ENCODE measurements at places on chromosomes 16 and 17. TPM values are rescaled to one million over a fixed set of nuclear protein-coding genes. Genes with fewer than 3 reads are reported as not detected.

The EVI2A gene
- 0.39 TPM for total RNA-seq

The ZNF423 gene
- not detected for total RNA-seq

The CDH13 gene
- not detected for total RNA-seq

The DOC2A gene
- total RNA-seq: not detected

The ATP2A1 gene
- 0.10 TPM for total RNA-seq

The HS3ST6 gene
- total RNA-seq: not detected

The TPSG1 gene
- total RNA-seq: 1.9 TPM

The TAF15 gene
- 33.6 TPM for total RNA-seq

The TMEM114 gene
- not detected for total RNA-seq

The XAF1 gene
- total RNA-seq: 4.9 TPM

The MYO15A gene
- not detected for total RNA-seq

The PAM16 gene
- total RNA-seq: 84.1 TPM

The RPRML gene
- 0.42 TPM for total RNA-seq

The CEMP1 gene
- not detected for total RNA-seq

The TBC1D26 gene
- not detected for total RNA-seq

The SAMD14 gene
- not detected for total RNA-seq

The RGS11 gene
- not detected for total RNA-seq

The DPEP3 gene
- not detected for total RNA-seq

The HSPB9 gene
- total RNA-seq: not detected

The COG7 gene
- total RNA-seq: 10.2 TPM

The C17orf107 gene
- total RNA-seq: 0.16 TPM

The PRSS21 gene
- total RNA-seq: 11.9 TPM

The TMEM220 gene
- 0.57 TPM for total RNA-seq

The TP53TG3F gene
- total RNA-seq: not detected

The LAT gene
- total RNA-seq: not detected

The KRTAP4-4 gene
- total RNA-seq: not detected

The SMIM5 gene
- not detected for total RNA-seq

The FBXL20 gene
- 31.8 TPM for total RNA-seq

The CCDC102A gene
- 33.1 TPM for total RNA-seq

The GLIS2 gene
- 0.22 TPM for total RNA-seq

The PTX4 gene
- not detected for total RNA-seq

The CES1 gene
- 0.56 TPM for total RNA-seq

The BCO1 gene
- not detected for total RNA-seq

The OTOP2 gene
- total RNA-seq: not detected

The GRIN2C gene
- total RNA-seq: not detected

The KRTAP4-9 gene
- not detected for total RNA-seq

The HLF gene
- 1.9 TPM for total RNA-seq

The ZDHHC7 gene
- total RNA-seq: 32.5 TPM

The NPIPB9 gene
- not detected for total RNA-seq

The TEKT5 gene
- total RNA-seq: not detected

The TEX19 gene
- total RNA-seq: 2.3 TPM
